ENCODE measurements at places on chromosomes 5 and 9.

GRCh38 chr9:134375430-134376385, 49.5 kb downstream of the RXRA start:
- DNase-seq: no peak

GRCh38 chr9:127086771-127087170, 35.7 kb downstream of the ANGPTL2 start:
- DNase-seq: no peak

DNA sequence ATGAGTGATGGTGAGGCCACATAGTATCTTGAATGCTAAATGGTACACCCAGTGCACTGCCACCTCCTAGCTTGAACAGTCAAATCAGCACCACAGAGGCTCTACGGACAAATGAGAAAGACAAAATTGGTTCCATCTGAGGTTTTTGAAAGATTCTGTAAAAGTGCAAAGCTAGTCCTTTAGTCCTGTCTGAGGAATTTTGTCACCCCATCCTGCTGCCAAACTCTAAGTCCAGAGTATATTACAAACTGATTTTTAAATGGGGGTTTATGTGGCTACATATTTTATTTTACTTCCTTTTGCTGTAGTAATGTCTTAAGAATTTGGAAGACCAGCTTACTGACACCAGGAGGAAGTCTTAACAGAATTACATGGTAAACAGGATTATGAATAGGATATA, 7.7 kb downstream of the FREM1 start:
- no peak for DNase-seq

- DNase-seq: no peak
Measured at GRCh38 chr5:129387944-129388343, 72.2 kb upstream of the ADAMTS19 start.

DNA sequence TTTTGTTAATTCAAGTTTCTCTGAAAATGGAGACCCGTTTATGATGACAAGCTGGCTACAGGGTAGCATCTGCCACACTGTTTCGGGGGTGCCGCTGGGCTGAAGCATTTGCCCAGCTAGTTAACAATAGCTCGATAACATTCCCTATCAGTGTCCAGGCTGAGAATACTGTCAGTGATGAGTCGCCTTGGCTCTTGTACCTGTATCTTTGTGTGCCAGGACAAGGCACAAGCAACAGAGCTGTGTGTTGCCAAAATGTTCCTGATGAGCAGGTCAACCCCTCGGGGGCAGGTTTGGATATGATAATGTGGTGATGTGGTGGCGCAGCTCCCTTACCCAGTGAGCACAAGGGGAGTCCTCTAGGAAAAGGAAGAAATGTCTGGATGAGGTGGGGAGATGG, 7.0 kb downstream of the TGFBI start:
- DNase-seq: no peak

DNA sequence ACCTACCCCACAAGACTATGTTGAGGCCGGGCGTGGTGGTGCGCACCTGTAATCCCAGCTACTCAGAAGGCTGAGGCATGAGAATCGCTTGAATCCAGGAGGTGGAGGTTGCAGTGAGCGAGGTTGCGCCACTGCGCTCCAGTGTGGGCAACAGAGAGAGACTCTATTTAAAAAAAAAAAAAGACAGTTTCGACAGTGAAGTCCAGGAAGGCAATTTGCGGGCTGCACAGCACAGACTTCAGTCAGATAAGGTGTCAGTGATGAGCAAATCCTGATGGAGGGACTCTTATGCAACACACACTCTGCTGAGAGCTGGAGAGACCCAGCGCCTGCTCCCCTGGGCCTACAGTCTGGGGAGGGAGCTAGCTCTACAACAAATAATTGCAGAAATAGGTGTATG, 14.2 kb downstream of the CCNJL start:
- no peak for DNase-seq

DNA sequence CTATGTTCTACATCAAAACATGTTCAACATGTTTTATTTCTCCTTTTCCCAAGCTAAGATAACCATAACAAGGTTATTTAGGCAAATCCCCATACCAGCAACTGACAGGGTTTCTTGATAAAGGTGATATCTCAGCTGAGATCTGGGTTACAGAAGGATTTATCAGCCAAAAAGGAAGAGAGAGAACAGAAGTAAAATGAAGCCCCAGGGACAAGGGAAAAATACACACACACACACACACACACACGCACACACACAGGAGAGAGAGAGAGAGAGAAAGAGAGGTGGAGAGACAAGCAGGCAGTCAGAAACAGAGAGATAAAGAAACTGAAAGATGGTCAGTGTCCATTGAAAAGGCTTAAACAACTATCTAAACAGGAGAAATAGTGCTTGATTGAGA, 19.7 kb upstream of the MLLT3 start:
- DNase-seq: no peak

- no peak for DNase-seq
Measured at GRCh38 chr9:87109851-87110250, 162.5 kb upstream of the GAS1 start.

DNA sequence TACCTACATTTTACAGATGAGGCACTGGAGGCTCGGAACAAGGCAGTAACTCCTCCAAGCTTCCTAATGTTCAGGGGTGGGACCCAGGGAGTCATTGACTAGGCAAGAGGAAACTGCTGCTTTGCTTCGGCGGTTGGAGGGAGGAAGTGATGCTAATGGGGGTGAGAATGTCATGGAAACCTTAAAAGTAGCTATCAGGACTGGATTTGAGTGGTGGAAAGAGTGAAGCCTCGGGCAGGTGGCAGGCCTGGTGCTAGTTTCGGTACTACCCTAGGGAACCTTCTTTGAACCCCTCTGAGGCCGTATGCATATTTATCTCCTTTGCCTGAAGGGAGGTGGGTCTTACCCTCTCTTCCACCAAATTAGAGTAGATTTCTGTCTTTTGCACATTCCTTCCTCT, 1.6 kb downstream of the BSPRY start:
- DNase-seq: no peak

DNA sequence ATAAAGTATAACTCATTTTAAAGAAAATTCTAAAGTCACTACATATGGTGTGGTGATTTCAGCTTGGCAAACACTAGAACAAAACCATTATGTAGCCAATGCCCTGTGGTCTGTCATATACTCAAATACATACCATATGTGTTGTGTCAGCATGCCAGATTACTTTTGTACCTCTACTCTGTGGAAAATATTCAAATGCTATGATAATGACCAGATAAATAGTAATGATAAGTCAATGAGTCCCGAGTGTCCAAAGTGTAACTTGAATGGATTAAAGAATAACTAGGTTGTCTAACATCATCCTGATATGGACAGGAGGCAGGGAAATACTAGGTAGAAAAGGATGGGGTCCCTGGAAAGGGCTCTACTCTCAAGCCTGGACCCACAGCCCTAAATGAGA, 58.0 kb upstream of the IL6ST start:
- DNase-seq: no peak

DNA sequence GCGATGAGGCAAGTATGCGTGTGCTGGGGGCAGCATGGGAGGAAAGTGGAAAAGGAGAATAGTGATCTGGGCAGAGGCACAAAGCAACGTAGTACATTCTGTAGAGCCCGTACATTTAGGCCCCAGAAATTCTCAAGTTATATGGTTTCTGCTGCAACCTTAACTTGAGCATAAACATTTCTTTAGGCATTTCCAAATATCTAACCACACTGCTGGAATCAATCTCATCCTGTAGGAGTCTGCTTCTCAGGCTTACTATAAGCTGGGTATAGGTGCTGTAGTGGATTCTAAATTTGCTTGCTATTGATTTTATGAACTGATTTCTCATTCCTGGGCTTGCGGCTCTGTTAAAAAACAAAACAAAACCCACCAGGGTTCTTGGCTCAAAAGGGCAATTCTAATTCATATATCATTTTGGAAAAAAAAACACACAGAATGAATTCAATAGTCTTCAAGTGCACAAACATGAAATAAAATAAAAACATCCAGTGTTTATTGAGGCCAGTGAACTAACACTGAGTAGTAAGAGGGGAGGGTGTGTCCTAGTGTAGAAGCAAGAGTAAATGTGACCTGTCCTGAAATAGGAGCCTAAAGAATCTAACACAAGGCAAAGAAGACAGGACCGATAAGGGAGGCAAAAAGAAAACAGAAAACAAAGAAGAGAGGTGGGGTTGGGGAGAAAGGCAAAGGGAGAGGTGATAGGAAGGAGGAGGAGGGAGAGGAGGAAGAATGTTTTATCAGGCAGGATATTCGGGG, 145.5 kb upstream of the LHFPL2 start:
- DNase-seq: no peak

DNA sequence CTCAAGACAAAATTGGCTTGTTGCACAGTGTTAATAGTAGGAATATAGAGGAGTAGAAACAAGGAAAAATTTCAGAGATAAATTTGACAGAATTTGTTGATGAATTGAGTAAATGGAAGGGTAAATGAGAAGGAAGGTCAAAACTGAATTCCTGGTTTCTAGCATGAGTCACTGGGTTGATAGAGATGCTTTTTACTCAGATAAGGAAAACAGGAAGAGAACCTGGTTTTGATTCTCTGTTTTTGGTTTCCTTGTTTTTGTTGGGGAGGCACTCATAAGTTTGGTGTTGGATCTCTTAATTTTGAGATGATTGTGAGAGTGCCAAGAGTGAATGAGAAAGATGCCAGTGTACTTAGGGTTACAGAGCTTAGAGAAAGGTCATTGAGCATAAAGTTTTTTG, 7.1 kb downstream of the LRRC70 start:
- DNase-seq: no peak

DNA sequence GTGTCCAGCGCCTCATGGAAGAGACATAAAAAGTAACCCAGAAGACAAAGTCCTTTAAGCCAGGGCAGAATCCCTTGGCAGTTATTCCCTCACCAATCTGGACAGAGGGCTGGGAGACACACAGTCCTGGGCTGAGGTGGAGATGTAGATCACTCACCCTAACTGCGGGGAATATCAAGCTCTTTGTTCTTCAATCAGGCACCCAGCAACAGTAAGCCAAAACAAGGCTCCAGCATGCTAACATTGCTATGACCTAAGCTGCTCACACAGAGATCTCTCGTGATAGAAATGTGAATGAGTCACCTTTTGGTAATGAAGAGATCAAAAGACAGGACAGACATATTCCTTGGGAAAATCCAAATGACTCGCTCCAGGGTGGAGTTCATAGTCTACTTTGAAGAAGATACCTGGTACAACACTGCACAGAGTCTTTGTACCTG, 101.3 kb downstream of the FBN2 start:
- no peak for DNase-seq

DNA sequence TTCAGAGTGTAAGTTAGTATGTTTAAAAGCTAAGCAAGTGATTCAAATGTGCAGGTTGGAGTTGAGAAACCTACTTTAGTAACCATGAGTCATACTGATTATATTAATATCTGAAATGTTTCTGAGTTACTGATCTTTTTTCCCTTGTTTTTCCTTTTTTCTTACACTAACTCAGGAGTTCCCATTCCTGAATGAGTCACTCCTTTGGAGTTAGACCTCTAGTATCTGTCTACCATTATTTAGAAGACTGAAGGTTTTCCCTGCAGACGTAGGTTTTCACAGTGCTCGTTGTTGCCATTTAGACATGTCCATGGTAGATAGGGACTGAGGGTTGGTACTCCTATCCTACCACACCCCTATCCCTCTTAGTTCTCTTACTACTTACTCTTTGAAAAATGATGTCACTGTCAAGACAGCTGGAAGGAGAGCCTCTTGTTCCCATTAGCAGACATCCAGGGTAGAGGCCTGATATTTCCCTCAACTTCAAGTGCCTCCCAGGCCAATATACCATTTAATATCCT, 20.2 kb downstream of the OCLN start:
- no peak for DNase-seq

- no peak for DNase-seq
Measured at GRCh38 chr5:76547891-76548524, 75.2 kb downstream of the F2RL2 start.

DNA sequence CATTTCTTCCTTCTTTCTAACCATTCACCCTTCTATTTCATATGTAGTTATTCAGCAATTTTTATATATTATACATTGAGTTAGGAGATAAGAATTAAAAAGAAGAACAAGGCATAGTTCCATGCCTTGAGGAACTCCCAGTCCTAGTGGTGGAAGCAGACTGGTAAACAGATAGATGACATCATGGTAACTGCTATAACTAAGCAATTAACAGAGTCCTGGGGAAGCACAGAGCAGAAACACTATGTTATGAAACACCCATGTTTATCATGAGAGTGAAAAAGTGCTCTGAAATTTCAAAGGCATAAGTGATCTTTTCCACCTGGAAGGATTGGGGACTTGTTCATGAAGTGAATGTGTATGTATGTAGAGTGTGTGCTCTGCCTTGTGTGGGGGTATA, 14.6 kb downstream of the PAPPA start:
- no peak for DNase-seq

- no peak for DNase-seq
Measured at GRCh38 chr5:180642779-180643178, 6.6 kb downstream of the FLT4 start.

DNA sequence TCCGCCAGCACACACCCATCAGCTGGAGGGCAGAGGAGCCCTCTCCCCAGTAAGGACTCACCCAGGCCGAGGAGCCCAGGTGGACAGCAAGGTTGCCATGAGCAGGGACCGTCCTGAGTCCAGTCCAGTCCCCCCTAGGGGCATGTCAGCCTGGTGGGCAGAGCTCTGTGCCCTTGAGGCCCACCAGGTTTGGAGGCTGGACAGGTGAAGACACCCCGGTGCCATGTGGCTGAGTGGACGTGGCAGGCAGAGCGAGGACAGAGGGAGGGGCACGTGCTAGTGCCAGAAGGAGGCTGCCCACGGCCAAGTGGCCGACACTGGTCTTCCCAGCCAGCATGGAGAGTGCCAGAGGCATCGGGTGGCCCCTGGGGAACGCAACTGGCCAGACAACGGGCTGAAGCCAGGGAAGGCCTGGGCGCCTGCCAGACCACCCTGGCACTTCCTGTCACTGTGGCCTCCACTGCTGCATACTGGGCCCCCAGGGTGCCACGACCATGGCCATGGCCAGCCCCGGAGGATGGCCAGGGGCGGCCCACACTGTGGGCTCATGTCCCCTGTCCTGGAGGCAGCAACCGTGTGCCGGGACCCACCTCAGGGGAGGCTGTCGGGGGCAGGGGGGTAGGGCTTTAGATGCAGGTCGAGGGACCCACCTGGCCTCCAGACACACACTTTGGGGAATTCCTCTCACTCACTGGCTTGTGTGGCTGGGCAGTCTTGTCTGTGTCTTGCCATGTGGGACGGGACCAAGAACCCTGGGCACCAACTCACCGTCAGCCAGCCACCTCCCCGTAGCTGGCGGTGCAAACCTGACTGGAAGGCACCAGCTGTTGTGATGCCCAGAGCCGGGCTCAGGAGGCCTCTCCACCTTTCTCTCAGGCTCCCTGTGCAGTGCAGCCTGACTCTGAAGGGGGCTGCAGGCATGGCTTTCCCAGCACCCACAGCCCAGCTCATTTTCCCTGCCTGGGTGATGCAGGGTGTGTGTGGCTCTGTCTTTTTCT, 42.3 kb upstream of the LPCAT1 start:
- no peak for DNase-seq

- DNase-seq: no peak
Measured at GRCh38 chr5:24497145-24497544, 147.6 kb downstream of the CDH10 start.

- no peak for DNase-seq
Measured at GRCh38 chr5:78108564-78108963, 185.9 kb downstream of the AP3B1 start.

GRCh38 chr5:112165399-112165798, 253.7 kb downstream of the EPB41L4A start:
- DNase-seq: no peak
